ENCODE measurements at places on chromosomes 3 and 15.

DNA sequence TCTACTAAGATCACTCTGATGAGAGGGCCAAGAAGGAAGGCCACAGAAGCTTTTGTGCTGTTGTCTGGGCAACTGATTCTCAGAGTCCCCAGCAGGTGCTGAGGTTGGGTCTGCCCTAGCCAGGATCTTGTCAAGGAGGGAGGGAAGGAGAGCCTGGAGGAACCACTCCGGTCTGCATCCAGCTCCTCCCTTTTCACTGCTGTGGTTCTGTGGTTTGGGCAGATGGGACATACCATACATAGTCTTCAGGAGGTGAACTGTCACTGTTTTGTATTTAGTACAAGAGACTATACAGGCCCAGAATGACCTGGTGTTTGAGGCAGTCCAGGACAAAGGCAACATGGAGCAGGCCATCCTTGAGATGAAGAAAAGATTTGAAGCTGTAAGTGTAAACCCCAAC, 21.9 kb downstream of the C3orf62 start:
- DNase-seq, result no peak

DNA sequence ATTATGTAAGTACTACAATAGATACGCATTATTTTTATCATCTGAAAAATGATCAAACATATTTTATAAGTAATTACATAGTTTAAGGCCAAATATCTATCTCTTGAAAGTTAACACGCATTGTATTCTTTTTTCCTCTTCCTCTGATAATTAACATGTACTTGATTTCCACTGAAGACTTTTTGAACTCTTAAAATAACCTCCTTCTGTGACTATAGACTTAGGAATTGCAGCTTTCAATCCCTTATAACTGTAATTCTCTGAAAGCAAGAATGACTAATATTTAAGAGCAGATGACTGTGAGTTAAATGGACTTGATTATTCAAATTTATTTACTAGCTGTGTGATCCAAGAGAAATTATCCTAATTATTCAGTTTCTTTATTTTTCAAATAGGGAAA, 730.6 kb upstream of the NECTIN3 start:
- DNase-seq, result peak; percentile 39

DNA sequence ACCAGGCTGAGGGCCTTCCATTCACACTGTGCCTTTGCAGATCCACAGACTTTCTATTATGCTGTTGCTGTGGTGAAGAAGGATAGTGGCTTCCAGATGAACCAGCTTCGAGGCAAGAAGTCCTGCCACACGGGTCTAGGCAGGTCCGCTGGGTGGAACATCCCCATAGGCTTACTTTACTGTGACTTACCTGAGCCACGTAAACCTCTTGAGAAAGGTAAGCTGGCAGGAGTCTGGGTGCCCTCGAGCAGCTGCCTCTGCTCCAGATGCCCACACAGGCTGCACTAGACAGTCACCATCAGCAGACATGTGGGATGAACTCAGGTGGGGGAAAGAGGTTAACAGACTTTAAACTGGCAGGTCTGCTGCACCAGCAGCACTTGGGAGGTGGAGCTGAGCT, 8.3 kb downstream of the TF start:
- DNase-seq, result no peak

- DNase-seq, result peak; percentile 12
Measured at GRCh38 chr3:50474717-50475116, 28.7 kb downstream of the CACNA2D2 start.

DNA sequence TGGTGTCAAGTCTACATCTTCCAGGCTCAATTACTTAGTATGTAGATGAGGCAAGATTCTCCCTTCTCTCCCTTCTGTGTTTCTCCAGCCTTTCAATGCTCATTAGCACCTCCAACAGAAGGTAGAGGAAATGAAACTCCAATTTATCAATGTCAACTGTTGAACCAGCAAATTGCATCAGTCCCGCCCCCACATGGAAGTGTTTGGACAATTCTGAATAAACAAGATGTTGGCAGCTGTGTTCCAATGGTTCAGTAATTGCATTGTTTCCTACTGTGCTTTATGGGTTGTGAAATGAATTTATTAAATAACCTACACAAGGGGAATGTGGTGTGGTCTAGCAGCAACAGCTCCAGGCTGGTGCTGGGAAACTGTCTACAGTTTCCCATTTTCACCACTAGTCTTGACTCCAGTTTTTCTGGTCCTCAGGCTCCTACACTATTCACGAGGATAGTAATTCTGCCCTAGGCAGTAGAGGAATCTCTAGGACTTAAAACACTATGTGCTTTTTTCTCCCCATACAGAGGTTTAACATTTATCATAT, 91.9 kb downstream of the MB21D2 start:
- peak; percentile 18 for DNase-seq

- DNase-seq, result no peak
Measured at GRCh38 chr15:96124436-96124835, 206.1 kb upstream of the NR2F2 start.

GRCh38 chr3:143478115-143478693, 358.6 kb downstream of the CHST2 start:
- peak; percentile 5 for DNase-seq

DNA sequence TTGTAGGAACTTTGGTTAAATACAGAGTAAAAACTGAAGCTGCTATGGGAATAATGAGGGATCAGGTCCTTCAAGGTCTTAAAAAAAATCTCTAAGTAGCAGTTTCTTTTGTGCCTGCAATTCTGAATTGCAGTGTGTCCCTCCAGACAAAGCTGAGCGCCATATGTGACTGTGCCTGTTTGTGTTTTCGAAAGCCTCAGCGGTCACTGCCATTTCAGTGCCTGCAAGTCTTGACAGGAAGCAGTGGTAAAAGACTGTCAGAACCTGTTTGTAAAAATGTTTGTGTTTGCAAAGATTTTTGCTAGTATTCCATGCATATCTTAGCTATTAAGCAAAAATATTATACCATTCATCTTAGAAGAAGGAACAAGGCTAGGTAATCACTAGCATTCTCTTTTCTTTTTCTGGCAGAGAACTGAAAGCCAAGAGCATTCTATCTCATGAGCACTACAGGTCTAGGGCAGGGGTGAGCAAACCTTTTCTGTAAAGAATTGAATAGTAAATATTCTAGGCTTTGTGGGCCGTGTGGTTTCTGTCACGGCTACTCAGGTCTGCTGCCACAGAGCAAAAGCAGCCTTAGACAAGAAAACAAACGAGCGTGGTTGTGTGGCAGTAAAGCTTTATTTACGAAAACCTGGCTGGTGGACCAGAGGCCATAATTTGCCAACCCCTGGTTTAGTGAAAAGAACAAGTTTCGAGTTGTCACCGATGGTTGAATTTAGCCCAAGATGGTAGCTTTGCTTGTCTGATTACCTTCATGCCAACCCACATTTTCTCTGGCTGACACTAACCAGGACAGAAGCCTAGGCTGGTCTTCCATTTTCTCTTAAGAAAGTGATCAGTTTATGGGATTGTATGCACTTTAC, 134.4 kb downstream of the CACNA1D start:
- DNase-seq, result no peak

DNA sequence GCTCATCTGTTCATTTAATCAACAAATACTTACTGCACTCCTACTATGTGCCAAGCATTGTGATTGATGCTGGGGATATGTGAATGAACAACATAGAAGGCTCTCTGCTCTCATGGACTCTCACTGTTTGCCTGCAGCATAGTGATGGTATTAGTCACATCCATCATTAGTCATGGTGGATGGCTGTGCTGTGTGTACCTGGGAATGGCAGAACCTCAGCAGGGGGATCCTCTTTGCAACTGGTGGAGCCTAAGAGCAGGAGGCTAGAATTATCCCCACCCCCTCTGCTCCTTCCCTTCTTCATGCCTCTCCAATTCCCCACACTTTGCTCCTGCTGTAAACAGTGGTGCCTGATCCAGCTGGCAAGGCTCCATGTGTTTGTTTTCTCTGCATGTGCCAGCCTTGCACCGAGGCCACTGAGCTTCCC, 20.5 kb downstream of the BOC start:
- peak; percentile 69 for DNase-seq

- no peak for DNase-seq
Measured at GRCh38 chr3:116939091-116939490, 229.5 kb downstream of the TUSC7 start.

- no peak for DNase-seq
Measured at GRCh38 chr15:65062726-65063125, 5.1 kb downstream of the RASL12 start.

DNA sequence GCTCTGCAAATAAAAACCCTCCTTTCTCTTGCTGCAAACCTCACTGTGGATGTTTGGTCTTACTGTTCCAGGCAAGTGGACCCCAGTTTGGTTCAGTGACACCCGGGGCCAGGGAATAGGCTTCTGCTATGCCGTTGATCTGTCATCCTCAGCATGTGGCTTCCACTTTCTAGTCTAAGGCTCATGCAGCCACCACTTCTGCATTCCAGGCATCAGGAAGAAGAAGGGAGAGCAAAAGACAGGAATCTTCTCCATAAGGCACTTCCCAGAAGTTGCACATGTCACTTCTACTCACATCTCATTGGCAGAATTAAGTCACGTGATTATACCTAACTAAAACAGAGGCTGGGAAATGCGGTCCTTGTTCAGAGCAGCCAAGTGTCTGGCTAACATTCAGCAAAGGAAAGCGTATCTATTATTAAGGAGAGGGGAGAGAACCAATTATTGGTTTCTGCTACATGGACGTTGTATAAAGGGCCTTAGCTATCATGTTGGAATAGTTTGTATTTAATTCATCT, 173.6 kb upstream of the PFN2 start:
- no peak for DNase-seq

DNA sequence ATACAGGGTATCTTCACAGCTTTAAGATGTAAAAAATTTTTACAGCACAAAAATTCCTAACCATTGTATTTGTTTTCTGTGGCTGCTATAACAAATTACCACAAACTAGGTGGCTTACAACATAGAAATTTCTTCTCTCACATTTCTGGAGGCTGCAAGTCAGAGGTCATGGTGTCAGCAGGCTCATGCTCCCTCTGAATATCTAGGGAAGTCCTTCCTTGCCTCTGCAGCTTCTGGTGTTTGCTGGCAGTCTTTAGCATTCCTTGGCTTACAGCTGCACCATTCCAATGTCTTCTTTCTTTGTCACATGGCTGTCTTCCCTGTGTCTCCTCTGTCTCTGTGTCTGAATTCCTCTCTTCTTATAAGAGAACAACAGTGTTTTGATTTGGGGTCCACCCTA, 310.2 kb upstream of the SUCLG2 start:
- no peak for DNase-seq

- DNase-seq, result peak; percentile 78
Measured at GRCh38 chr15:92617549-92618520, 37.7 kb downstream of the FAM174B start.

DNA sequence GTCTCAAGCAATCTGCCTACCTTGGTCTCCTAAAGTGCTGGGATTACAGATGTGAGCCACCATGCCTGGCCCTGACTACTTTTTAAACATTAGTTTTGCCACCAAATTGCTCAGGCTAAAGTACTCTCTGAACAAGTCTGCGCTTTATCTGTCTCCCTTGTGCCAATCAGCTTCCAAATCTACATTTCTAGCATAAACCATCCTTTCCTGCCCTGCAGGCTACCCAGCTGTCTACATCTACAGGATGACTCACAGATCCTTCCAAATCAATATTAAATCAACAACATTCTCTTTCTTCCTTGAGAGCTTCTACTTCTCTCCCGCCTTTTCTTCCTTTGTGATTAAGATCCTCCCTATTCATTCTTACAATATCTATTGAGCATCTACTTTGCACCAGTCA, 16.0 kb upstream of the ATOSA start:
- no peak for DNase-seq

GRCh38 chr15:78299101-78299930, at the start of gene SKIC8:
Gene SKIC8 (minus strand): TSS chr15:78299609. CDS start chr15:78295686, 3,923 bp downstream.
- DNase-seq, result peak; percentile 97

DNA sequence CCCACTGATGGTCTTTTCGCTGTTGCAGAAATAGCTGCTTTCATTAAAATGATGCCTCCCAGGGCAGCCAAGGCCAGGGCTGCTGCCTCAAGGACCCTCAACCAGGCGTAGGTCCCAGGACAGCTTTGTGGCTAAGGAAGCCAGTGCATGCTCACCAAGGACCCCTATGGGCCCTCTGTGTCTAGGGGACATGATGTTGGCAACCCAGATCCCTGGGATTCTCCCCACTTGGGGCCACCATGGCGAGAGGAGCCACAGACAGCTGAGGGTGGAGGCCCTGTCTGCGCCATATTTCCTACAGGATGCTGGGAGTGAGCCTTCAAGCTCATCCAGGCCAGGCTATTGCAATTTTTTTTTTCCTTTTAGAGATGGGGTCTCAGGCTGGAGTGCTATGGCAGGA, 137.2 kb downstream of the CHSY1 start:
- DNase-seq, result no peak

- DNase-seq, result peak; percentile 77
Measured at GRCh38 chr15:72227192-72227586, 3.8 kb downstream of the PKM start.

DNA sequence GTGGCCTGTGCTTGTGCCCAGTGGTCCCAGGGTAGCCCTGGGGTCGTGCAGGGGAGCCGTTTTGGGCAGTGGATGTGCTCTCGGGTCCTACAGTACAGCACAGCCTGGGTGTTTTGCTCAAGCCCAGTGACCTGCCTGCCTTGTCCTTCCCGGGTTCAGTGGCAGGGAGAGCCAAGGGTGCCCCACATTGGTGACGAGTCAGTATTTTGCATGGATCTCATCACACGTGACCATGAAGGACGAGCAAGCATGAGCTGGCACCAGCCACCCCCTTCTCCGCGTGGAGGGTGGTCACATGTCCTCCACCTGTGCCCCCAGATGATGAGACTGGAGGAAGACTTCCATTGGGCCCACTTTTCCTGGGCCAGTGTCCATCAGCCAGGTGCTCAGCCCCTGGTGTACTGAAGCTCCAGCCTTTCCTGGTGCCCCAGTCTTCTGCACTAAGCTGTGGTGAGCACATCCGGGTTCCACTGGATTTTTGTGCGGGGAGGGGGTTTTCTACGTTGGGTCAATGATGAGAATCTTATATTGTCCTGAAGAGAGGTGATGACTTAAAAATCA, 197.5 kb downstream of the UBE3A start:
- DNase-seq, result no peak

- no peak for DNase-seq
Measured at GRCh38 chr3:171446801-171447578, 13.2 kb downstream of the TNIK start.

GRCh38 chr3:64131725-64132469, 93.4 kb downstream of the PRICKLE2 start:
- DNase-seq, result peak; percentile 32

GRCh38 chr15:64341961-64342360, 14.0 kb downstream of the CSNK1G1 start:
- DNase-seq, result no peak

DNA sequence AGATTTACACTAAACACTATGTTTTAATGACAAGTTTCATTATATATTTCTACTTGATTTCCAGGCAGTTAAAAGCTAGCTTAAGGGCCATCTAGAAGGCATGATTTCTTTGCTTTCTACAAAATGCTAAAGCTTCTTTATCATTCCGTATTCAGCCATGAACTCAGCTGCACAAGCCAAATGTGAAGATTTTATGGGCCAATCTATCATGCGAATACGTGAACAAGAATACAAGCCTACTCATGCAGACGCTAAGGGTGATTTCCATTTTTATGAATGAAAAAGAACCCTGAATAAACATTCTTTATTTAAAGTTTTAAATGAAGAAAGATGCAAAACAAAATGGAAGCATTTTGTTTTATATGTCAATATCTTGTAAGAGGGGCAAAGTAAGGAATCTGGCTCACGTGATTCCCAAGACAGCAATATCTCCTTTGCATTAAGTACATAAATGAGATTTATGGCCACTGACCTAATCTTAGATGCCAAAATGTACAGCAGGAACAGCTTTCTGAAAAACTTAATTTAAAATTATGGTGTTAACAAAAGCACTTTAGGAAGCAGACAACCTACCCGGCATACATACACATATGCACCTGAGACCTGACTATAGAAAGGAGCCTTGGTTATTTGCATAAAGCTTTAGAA, 215.8 kb downstream of the DPH6 start:
- no peak for DNase-seq

GRCh38 chr15:33494306-33494705, 183.5 kb downstream of the RYR3 start:
- no peak for DNase-seq

All from adipocyte (in vitro differentiated cells).